ENCODE measurements at places on chromosomes 6 and 20.

GRCh38 chr6:6622501-6622900, 34.0 kb downstream of the LY86 start:
- no peak for DNase-seq

- DNase-seq, result no peak
Observed at GRCh38 chr6:12414096-12414675, 124.0 kb downstream of the EDN1 start.

DNA sequence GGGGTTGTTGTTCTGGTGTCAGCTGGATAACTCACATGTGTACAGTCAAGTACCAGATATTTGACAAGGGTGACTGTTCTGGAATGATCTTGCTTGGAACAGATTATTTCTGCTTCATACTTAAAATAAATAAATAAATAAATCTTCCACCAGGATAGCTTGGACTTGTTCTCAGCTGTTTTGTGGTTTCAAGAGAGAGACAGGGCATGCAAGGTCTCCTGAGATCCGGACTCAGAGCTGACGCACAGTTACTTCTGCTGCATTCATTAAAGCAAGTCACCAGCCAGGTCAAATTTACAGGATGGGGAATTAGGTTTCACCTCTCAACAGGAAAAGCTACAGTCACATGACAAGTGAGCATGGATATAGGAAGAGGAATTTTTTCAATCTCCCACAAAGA, 285.0 kb upstream of the SPTLC3 start:
- no peak for DNase-seq

- no peak for DNase-seq
Observed at GRCh38 chr6:37943436-37944058, 124.0 kb downstream of the ZFAND3 start.

DNA sequence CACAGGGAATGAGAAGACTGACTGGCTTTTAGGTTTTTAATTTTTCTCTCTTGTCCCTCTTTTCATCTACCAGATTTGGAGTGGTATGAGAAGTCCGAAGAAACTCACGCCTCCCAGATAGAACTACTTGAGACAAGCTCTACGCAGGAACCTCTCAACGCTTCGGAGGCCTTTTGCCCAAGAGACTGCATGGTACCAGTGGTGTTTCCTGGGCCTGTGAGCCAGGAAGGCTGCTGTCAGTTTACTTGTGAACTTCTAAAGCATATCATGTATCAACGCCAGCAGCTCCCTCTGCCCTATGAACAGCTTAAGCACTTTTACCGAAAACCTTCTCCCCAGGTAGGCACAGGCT, 644 bp downstream of the MAD2L1BP start:
- no peak for DNase-seq
